ENCODE measurements at places on chromosomes 1 and 21.

GRCh38 chr1:27522432-27523336, 32.7 kb upstream of the WASF2 start:
- DNase-seq: peak; percentile 65

DNA sequence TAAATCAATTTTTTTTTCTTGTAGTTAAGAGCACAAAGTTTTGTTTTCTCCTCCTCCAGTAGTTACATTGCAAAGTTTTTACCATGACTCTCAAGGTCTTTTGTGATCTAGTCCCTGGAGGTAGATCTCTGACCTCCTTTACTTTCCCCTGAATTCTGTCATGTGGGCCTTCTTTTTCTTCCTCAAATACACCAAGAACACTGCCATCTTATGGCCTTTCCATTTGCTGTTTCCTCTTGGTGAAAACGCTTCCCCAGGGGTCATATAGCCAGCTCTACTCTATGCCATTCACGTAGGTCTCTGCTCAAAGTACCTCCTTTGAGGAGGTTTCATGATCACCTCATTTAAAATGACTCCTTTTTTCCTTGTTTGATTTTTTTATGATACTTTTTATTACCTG, 2.7 kb downstream of the DDX20 start:
- DNase-seq: peak; percentile 33

DNA sequence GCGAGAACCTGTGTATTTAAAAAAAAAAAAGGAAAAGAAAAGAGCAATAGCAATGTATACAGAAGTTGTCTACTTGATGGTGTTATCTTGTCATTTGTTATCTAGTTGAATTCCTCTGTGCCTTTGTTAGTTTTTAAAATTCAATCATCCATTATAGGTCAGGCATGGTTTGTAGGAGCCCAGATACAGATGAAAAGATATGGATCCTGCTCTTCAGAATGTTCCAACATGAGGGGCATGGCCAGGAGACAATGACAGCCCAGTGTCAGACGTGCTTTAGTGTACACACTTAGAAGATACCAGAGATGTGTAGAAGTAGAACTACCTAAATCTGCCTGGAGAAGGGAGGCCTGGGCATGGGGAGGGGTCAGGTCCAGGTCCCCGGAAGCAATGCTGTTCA, 16.6 kb downstream of the MTARC2 start:
- DNase-seq: no peak

GRCh38 chr21:41737651-41738324, 29.1 kb downstream of the RIPK4 start:
- DNase-seq: no peak

DNA sequence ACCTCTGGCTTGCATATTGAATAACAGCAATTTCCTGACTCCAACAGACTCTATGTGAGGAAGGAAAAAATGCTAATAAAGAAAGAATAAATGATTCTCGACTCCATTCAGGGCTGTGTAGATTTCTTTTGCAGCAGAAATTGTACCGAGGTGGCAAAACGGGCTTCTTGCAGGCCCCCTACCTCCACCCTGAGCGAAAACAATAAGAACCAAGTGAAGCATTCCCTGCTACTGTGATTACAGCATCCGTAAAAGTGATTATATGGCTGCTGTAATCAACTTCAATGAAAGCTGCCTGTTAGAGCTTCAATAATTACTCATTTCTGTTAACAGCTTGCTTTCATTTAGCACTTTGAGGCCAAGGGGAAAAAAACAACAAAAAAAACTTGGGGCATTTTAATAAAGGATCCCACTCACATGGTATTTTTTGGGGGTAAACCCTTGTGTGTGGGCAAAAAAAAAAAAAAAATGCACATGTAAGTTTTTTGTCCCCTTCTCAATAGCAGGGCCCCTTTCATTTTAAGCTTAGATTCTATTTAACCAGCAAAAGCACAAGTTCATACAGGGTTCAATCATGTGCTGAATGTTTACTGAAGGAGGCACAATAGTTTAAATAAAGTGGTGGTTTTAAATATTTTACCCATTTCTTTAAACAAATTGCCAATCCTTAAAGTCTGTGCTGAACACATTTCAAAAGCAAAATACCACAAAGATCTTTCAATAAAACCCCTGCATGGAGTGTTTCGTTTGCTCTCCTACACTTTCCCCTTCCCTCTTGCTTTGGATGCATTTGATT, 271.6 kb downstream of the LMO4 start:
- no peak for DNase-seq

DNA sequence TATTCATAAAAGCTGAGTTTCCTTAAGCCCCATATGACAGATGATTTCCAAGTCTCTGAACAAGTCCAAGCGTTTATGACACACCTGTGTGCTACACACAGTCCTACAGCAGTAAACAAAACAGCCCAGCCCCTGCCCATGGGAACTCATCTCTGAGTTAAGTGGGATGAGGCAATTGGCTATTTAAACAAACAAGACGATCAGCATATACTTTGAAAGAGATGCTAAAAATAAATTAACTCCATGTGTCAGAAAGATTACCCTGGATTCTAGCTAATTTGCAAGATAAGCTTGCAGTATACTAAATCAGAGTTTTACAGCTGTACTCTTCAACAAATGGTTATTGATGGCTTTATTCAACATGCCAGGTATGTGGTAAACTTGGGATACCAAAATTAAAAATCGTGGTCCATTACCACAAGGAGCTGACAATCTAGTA, 7.0 kb downstream of the PSMG1 start:
- no peak for DNase-seq

GRCh38 chr1:115732316-115732715, 36.2 kb downstream of the CASQ2 start:
- no peak for DNase-seq

- no peak for DNase-seq
These were observed 129.5 kb downstream of the PIGK start for GRCh38 chr1:77089756-77090155.

- DNase-seq: no peak
These were observed at the start of gene PLA2G2F for GRCh38 chr1:20138961-20139550. Gene PLA2G2F (plus strand): TSS chr1:20139323. CDS start chr1:20139428, 105 bp downstream.

DNA sequence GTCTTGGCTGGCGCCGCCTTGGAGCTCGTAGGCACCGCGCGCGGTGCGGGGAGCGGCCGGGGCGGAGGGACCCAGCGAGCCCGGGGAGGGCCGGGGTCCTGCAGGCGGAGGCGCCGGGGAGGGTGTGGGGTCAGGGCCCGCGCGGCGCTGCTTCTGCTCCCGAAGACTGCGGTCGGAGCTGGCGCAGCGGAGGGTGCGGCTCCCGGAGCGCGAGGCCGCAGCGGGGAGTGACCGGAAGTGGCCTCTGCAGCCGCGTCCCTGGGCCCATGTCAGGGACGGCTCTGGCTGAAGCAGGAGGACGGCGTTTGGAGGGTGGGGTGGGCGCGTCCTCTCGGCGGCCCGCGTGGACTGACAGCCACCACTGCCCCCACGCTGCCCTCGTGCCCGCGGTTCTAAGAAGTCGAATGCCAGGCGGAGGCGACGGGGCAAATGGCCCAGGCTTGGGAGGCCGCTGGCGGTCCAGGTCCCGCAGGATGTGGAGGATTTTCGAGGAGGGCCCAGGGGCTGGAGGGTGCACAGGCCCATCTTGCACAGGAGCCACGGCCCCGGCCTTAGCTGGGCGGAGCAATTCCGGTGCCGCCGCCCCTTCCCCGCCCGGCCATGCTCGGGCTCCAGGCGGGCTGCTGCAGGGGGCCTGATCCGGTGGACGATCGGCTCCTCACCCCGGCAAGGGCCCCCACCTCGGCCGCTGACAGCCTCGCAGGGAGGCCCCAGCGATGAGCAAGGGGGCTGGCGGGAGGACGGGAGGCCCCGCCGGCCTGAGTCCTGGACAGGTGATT, 7.7 kb upstream of the ZNF669 start:
- DNase-seq: no peak

- no peak for DNase-seq
These were observed 418.6 kb upstream of the PROX1 start for GRCh38 chr1:213568929-213569815.

DNA sequence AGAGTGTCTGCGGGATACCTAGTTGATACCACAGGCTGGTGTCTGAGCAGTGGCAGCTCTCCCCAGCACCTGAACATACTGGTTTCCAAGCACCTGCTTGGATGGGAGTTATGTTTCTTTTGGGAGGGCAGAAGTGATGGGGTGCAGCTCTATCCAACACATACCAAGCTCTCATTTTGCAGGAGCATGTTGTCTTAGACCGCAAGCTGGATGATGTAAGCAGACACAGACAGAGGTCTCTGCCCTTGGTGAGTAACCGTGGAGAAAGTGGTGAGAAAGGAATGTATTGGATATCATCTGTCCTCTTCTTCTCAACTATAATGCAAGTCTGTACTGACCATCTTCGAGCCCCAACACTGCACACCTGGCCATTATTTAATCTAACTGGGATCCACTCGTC, 37.4 kb downstream of the ZNF496 start:
- no peak for DNase-seq

- no peak for DNase-seq
These were observed 51.7 kb downstream of the BACE2 start for GRCh38 chr21:41219498-41220207.

DNA sequence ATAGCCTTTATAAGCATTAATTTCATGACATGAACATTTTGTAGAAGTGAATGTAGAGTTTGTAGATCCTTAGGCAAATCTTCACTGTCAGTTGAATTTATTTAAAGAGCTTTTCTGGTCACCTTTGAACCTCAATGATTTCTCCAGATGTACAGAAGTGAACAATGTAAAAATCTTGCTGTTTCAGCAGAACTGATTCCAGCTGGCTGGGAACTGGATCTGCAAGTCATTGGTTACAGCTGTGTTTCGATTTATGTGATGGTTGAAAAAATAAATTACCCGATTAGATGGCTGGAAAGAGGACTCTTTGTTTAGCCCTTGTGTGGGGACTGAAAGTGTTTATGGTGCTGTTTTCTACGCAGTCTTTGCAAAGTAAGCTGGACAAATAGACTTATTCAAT, 849.8 kb downstream of the USP25 start:
- DNase-seq: no peak

GRCh38 chr1:166988974-166989515, at the start of gene MAEL:
Gene MAEL (plus strand): TSS chr1:166989280. CDS start chr1:166989353, 73 bp downstream.
- no peak for DNase-seq

- peak; percentile 65 for DNase-seq
These were observed 26.9 kb upstream of the RAP1A start for GRCh38 chr1:111592389-111593361.

GRCh38 chr1:201080135-201080534, 32.1 kb downstream of the CACNA1S start:
- DNase-seq: peak; percentile 10

- DNase-seq: peak; percentile 87
These were observed 514 bp upstream of the FAAP20 start for GRCh38 chr1:2194898-2195673.

GRCh38 chr1:168320800-168321450, 40.2 kb downstream of the TBX19 start:
- DNase-seq: no peak

- no peak for DNase-seq
These were observed 76.1 kb downstream of the SH3BGR start for GRCh38 chr21:39527664-39528381.

- peak; percentile 78 for DNase-seq
These were observed 1.1 kb upstream of the RCAN3 start for GRCh38 chr1:24501371-24502064.

GRCh38 chr1:84301004-84301784, at the start of gene SAMD13:
Gene SAMD13 (plus strand): TSS chr1:84301708. CDS start chr1:84303235, 1,527 bp downstream.
- peak; percentile 83 for DNase-seq

- peak; percentile 90 for DNase-seq
These were observed 17.9 kb downstream of the MTX1 start for GRCh38 chr1:155226188-155226909.

DNA sequence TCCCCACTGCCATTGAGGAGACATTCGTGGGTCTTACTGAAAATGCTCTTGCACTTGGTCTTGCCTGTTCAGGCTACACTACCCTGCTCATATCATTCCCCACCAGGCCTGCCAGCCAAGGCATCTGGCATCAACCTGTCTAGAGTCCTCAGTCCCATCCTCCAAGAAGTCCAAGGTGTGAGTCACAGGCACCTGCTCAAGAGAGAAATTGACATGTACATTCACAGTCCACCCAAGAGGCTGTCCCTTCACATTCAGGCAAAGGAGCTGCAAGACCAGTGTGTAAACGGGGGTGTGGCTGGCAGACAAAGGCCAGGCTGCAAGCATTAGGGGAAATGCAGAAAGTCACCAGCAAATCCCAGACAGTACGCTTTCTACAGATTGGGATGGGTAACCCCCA, 13.1 kb upstream of the PLA2G2C start:
- DNase-seq: no peak

GRCh38 chr1:160258177-160258798, 4.1 kb downstream of the DCAF8 start:
- no peak for DNase-seq

- no peak for DNase-seq
These were observed 20.7 kb downstream of the RGS7 start for GRCh38 chr1:241336335-241336734.

GRCh38 chr1:204143276-204144041, 8.4 kb downstream of the ETNK2 start:
- DNase-seq: no peak
